ENCODE measurements at places on chromosomes 16 and 17.

DNA sequence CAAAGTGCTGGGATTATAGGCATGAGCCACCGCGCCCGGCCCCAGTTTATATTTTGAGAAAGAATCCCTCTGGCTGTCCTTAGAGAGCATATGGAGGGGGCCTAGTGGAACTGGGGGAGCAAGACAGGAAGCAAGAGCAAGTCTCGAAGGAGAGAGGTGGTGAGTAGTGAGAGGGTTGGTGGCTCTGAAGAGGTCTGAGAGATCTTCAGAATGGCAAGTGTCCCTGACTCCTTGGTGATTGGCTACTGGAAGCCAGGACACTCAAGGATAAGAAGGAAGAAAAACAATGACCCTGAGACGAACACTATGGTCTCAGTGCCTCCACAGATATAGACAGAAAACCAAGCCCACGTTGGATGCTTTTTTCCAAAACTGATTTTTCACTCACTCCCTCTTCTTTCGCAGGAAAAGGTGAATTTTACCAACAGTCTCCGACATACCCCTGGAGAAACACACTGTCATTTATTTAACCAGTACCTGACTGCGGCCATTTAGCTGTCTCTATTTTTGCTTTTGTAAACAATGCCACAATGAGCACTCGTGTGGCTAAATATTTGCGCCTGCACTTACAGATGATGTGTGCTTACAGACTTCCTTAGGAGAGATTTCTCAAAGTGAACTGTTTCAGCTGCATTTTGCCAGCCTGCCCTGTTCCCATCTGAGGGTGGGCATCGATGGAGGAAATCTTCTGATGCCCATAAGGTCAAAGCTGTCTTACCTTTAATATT, 15.9 kb upstream of the DOK4 start:
- DNase-seq, result no peak

DNA sequence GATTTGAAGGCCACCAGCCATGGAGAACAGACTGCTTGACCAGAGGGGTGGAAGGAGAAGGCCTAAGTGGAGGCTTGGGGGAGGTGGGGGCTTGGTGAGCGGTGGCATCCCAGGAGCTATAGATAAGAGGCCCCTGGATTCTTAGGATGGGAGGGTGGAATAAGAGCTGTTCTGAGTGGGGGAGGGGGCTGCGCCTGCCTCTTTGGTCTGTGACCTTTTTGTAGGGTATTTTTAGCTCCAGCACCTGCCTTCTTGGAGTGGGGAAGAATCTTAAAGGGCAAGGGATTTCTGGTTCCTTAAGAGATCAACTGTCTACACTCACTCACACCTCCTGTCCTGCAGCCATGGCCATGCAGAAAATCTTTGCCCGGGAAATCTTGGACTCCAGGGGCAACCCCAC, 567 bp downstream of the ENO3 start:
- no peak for DNase-seq

- no peak for DNase-seq
Observed at GRCh38 chr17:57869617-57870282, 19.9 kb upstream of the MRPS23 start.

DNA sequence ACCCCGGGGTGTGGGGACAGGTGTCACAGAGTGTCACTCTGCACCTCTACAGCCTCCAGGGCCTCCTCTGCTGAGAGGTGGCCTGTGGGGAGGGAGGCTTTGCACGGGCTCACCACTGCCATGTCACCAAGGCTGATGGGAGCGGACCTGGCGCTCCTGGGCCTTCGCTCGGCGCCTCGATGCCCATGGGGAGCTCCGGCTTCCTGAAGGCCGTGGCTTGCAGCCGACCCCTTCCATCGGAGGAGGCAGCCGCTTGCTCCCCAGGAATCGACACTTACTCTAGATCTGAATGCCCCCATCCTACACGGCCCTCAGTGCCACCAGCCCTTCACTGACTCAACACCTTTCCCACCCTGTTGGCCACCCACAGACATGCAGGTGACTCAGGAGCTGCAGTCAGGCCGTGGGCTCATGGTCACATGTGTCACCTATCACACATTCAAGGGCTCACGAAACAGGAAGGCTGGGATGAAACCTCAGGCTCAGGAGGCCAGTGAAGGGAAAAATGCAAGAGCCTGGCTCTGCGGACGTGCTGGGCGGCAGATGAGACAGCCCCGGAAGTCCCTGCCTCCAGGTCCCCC, 11.9 kb downstream of the LGALS3BP start:
- DNase-seq, result no peak

Measured in activated CD4-positive, CD25-positive, alpha-beta regulatory T cell (primary cell).